Fibroblast of the aortic adventitia (primary cell): ENCODE measurements at places on chromosomes 3 and 15.

- DNase-seq: peak; percentile 44
Observed at GRCh38 chr15:77347197-77347596, 72.7 kb downstream of the PEAK1 start.

DNA sequence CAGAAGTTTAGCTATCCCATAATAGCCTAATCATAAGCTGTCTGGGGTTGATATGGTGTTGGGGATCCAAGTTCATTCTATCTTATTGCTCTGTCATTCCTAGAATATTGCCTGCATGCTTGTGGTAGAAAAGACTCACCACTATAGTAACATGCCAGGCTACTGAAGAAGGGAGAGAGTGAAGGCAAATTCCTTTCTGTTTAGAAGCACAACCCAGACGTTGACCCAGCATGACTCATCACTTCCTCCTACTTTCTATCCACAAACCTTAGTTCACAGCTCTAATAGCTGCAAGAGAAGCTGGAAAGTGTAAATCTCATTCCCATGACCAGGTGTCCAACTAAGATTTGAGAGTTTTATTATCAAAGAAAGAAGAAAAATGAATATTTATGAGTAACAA, 57.8 kb upstream of the NMD3 start:
- DNase-seq: peak; percentile 81

- DNase-seq: no peak
Observed at GRCh38 chr15:81293728-81294515, 30.0 kb downstream of the STARD5 start.

DNA sequence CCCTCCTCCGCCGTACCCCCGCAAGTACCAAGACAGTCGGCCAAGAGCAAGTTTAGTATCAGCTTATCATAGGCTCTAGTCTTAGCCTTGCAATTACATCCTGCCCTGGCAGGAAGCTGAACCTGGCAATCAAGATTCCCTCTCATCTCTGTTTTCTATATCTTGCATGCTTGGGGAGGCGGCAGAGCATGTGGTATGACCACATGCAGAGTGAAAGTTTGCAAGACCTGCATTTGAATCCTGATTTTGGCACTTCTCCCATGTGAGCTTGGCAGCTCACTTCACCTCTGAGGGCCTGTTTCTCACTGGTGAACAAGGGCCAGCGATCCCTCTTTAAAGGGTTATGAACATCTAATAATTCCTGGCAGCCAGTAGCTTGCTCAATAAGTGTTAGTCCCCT, 106.1 kb upstream of the FRMD4B start:
- DNase-seq: no peak

DNA sequence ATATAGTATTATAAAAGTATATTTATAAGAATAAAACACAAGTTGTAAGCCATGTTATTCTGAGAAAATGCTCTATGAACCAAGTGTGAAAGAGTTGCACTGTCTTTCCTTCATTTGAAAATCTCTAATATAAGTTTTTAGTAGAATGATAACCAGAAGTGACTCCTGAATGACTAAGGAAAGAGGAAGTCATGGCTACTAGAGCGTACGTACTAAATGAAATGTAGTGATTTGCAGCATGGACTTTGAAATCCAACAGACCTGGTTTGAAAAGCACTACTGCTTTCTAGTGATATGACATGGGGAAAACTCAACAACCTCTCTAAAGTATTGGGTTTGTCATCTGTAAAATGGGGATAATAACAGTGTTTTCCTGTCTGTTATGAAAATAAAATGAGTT, 10.3 kb upstream of the DNAJC13 start:
- DNase-seq: no peak

DNA sequence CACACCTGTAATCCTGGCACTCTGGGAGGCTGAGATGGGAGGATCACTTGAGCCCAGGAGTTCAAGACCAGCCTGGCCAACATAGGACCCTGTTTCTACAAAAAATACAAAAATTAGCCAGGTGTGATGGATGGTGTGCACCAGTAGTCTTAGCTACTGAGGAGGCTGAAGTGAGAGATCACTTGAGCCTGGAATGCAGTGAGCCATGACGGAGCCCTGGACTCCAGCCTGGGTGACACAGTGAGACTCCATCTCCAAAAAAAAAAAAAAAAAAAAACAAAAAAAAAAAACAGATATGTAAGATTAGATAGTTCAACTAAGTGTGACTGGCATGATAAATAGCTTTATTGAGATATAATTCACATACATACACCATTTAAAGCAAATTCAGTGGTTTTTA, 9.7 kb downstream of the RBSN start:
- no peak for DNase-seq

- DNase-seq: no peak
Observed at GRCh38 chr3:70640481-70640880, 328.0 kb upstream of the MDFIC2 start.

- peak; percentile 42 for DNase-seq
Observed at GRCh38 chr3:142987707-142988106, 13.7 kb upstream of the U2SURP start.

- DNase-seq: no peak
Observed at GRCh38 chr3:37810848-37811247, 50.8 kb upstream of the CTDSPL start.

GRCh38 chr15:35111861-35112260, 26.8 kb upstream of the NANOGP8 start:
- DNase-seq: no peak

GRCh38 chr3:123026565-123027291, 835 bp downstream of the SEMA5B start:
- DNase-seq: no peak
